H9 (cell line): ENCODE measurements at places on chromosomes 12 and 14. TPM values are rescaled to one million over a fixed set of nuclear protein-coding genes. Genes with fewer than 3 reads are reported as not detected.

GRCh38 chr12:82149045-82149444, 209.1 kb downstream of the CCDC59 start:
- no peak for DNase-seq

- no peak for DNase-seq
Measured at GRCh38 chr12:29223956-29224543, 75.0 kb downstream of the FAR2 start.

DNA sequence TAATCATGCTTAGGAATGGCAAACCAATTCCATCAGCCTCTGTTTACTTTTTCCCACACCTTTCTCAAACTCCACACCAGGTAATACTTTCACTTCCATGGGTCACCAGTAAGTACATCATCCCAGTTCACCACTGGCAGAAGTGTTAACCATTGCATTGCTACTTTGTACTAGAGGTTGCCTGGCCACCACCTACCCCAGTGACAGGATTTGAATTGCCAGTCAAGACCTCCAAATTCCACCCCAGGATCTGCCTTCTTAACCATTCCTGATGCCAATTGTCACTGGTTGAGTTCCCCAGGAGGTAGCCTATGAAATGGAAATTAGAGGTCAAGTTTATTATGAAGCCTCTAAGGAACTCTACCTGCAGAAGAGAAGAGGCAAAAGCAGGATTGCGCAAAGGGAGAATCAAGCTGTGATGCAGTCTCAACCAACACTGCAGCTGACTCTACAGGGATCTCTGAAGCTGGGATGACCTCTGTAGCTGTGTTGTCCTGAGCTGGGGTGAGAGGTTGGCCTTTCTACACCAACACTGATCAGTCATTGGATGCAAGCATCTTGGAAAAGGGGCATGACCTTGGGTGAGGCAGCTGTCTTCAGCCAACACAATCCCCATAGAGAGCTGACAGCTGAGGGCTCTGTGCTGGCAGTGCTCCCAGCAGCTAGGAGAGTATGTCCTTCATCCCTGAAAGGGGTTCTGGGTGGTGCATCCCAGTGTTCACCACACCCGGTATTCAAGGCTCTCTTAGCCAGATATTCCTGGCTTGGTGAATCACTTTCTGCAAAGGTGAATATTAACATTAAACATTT, 37.0 kb upstream of the HMGA2 start:
- DNase-seq = no peak

GRCh38 chr12:89157413-89157812, 194.9 kb downstream of the DUSP6 start:
- no peak for DNase-seq

DNA sequence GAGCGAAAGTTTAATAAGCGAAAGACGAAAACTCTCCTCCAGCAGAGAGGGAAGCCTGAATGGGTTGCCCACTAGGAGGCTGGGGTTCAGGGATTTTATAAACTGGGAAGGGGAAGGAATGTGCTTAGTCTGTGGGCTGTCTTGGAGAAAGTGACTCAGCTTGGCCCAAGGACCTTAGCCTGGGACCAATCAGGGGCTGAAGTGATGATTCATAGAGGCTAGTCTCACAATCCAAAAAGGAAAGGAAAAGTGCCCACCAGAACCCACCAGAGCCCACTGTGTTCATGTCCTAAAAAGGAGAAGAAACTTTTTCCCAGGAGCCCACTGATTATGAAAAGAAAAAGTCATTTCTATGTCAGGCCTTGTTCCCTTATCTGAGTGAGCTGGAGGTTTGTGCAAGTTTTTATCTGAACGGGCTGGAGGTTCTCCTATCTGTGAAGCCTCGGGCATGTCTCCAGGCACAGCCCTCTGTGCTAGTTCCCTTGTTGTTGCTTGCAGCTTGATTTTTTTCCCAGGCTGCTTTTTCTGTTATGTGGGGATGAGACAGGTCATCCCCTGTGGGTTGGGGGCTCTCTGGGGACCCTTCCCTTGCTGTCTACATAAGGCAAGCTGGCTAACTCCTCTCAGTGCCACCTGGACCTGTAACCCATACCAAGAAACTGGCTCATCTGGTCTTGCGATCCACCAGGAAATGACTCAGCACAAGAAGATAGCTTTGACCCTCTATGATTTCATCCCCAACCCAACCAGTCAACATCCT, 8.3 kb upstream of the GOLGA5 start:
- peak; percentile 29 for DNase-seq

- DNase-seq = no peak
Measured at GRCh38 chr12:76329159-76329558, 19.1 kb downstream of the BBS10 start.

GRCh38 chr14:72686832-72687231, 207.1 kb downstream of the DPF3 start:
- DNase-seq = no peak

- DNase-seq = peak; percentile 61
Measured at GRCh38 chr14:53955671-53956426, 776 bp downstream of the BMP4 start.

DNA sequence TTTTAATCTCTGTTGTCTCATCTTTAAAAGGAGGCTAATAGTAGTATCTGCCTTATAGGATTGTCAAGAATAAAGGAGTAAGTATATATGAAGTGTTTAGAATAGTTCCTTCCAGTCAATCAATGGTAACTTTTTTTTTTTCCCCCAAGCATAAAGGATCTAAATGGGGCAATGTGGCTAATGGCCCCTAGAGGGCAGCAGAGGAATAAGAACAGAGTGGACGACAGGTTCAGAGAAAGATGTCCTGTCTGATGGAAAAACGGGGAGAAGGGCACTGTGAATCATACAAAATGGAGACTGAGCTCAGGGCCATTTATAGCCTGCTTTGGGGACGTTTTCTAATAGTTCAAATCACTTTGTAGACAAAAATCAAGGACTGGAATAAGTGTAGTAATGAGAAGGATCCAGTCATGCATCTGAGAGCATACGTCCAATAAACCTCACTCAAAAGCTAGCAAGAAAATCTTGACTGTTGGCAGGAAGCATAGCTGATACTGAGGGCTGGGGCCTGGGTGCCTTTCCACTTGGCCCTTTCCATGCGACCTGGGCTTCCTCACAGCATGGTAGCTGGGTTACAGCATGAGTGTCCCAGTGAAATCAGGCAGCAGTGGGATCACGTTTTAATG, 51.3 kb downstream of the IFNG-AS1 start:
- DNase-seq = peak; percentile 69

DNA sequence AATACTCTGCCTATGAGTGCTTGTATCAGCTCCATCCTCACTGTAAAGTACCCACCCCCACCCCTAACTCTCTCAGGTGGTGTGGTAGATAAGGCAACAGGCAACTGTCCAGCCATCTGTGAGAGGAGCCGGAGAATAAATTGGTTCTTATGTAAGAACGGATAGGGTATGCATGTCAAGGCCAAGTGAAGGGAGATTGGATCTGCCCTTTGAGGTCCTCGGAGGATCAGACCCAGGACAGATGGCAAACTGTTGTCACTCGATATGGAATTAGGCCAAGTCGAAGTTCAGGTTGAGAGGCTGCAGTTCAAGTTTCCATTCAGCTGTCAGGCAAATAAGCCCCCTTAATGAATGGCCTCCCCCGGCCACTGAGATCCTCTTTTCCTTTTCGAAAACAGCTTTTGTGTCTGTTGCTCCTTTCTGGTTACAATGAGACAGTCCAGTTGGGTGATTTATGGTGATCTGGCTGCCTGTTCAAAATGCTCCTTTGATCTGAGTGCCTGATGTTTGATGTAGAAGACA, 120.3 kb downstream of the VRK1 start:
- no peak for DNase-seq

DNA sequence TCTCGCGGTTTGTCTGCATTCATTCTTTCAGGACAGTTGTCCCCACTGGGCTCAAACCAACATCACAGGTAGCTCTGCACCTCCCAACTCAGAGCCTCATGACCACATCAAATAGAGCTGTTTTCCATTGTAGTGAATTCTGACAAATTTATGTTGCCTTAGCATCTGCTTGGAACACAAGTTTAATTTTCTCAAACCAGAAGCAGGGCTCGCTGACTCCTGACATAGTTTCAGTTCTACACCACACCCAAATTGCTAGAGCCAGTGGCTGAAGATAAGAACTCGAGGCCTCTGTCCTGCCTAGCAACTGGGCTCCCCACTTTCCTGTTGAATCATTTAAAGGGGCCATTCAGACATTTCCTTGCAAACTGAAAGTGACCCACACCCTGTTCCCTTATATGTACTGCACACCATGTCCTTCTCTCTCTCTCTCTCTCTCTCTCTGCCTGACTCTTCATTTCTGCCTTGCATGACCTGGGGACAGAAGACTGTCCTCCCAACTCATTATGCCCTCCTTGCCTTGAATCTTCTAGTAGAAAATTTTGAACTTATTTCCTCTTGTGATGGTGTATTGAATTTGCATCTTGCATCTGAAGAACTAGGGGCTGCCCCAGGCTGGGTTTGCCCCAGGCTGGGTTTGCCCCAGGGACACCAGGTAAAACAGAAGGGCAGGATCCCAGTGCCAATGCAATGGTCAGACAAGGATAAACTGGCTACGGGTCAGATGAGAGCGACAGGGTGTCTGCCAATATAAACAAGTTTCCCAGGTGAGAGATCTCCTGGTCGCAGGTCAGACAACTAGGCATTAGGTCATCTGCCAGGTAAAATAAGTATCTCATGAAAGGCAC, 9.7 kb upstream of the WSCD2 start:
- no peak for DNase-seq

DNA sequence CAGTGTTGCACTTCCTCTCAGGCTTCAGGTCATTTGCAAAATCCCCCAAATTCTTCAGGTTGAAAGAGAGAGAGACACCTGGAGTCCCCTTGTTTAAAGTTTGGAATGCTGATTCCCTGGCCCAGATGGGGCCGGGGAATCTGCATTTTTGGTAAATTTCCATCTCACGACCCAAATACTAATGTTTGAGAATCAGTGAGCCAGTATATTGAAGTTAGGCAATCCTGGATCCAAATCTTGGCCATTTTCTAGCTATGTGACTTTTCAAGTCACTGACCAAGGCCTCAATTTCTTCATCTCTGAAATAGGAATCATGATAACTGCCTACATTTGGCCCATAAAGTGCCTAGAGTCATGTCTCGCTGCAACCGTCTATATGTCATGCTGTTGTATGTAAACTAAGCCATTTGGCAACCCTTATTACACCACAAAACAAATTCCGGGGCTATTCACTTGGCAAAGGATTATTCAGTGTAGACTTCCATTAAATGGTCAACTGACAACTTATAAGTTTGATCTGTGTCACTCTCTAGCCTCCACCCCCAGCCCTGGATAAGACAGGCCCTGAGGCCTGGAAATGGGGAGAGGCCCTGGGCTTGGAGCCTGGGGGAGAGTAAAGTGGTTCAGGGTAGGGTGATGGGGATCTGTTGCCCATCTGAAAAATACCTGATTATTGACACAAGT, 3.7 kb upstream of the ZFP36L1 start:
- no peak for DNase-seq

GRCh38 chr14:59320763-59321625, 132.5 kb downstream of the DAAM1 start:
- no peak for DNase-seq

DNA sequence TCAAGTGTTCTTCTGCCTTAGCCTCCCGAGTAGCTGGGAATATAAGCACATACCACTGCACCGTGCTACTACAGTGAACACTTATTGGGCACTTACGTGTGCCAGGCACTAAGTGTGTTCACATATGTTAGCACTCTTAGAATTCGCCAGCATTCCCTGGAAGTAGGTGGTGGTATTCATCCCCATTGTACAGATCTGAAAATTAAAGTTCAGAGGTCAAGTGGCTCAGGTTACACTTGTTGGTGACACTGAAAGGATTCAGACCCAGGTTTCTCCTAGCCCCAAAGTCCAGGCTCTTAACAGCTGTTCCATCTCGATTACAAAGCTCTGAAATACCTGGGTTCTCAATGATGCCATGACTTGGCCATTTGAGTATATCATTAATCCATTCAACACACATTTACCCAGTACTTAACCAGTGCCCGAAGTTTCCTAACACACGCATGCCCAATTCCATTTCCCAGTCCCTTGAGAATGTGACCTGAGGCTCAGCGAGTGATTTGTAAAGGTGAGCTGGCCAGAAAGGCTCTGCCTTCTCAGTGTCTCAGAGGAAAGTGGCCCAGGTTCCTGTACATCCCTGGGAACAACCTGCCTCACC, 4.8 kb downstream of the MVK start:
- DNase-seq = no peak

DNA sequence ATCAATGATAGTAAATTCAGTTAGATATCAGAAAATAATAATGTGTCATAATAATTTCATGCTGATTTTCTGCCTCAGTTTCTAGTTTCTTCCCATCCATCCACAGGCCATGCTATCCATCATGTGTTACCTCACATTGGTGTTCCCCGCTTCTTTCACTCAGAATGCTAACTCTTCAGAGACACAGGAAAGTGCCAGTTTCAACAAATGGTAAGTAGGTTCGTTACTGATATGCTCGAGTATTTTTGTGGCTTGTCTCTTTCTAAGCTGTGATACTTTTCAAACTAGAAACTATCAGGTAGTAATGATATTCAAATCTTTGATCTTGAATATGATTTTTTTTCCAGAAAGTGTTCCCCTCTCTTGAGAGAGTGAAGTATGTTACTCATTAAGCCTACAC, 1.5 kb downstream of the KLRB1 start:
- no peak for DNase-seq

- no peak for DNase-seq
Measured at GRCh38 chr12:23944067-23944466, 5.4 kb downstream of the SOX5 start.

- no peak for DNase-seq
Measured at GRCh38 chr12:68932128-68932960, 627 bp downstream of the CPM start.

DNA sequence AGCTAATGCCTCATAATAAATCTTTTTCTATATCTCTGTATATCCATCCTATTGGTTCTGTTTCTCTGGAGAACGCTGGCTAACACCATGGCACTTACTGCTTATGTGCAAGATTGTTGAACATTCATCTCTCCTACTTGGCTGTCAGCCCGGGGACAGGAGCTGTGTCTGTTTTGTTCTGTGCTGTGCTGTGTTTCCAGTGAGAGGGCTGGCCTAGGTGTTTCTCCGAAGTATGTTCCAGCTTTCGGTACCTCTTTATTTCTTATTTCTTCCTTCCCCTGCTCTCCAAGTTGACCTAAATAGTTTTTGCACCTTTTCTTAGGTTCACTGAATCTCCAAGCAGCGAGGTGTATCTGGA, 18.8 kb upstream of the NR4A1 start:
- DNase-seq = no peak

GRCh38 chr14:60206837-60207533, 41.8 kb upstream of the DHRS7 start:
- no peak for DNase-seq

GRCh38 chr12:166425-167075, 47.4 kb downstream of the SLC6A12 start:
- no peak for DNase-seq

The SYCP3 gene
- 0.31 TPM in 1 of 2 replicates, not detected in the other for total RNA-seq

The MCRS1 gene
- total RNA-seq = 98.7 and 103 TPM in 2 replicates

The PRIM1 gene
- 46.5 and 50.7 TPM in 2 replicates for total RNA-seq

The NANOG gene
- 199 and 211 TPM in 2 replicates for total RNA-seq

The FOXM1 gene
- 109 TPM in 2 replicates for total RNA-seq

The SLC38A6 gene
- total RNA-seq = 6.0 and 7.2 TPM in 2 replicates

The VDR gene
- 0.61 and 0.70 TPM in 2 replicates for total RNA-seq

The RAB15 gene
- total RNA-seq = 53.7 and 54.3 TPM in 2 replicates
